Activated CD4-positive, alpha-beta T cell treated with anti-CD3 and anti-CD28 coated beads, Interleukin-2, amount 10 ng/mL, durations not matched to agents 24 days and 14 days (primary cell): ENCODE measurements at places on chromosomes 2 and 18.

- DNase-seq, result no peak
Observed at GRCh38 chr2:158213773-158214172, 112.1 kb downstream of the UPP2 start.

GRCh38 chr18:582465-582864, 2.3 kb downstream of the CETN1 start:
- DNase-seq, result no peak

- DNase-seq, result no peak
Observed at GRCh38 chr2:68157002-68157401, 686 bp upstream of the PNO1 start.

DNA sequence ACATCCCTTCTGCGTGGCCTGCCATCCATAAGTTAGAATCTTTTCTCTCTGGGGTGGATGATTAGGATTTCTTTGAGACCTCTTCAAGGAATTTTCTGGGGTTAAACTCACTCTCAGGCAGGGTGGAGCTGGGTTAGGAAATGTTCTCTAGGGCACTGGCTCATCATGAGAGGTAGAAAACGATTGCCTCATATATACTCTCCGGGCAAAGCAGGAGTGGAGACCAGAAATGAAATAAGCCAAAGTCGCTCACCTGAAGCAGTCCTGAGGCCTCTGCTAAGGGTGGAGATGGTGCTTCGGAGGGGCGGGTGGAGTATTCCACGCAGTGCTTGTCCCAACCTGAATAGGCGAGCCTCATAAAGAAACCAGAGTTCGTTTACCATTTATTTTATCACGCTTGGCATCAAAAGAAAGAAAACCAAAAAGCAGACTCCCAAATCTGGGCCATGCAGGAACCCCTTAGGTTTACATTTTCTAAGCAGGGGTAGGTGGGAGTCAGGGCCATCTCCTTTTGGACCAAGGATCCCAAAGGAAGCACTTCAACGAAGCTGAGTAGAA, 249.3 kb upstream of the MEIS1 start:
- no peak for DNase-seq

GRCh38 chr18:7635948-7636347, 68.8 kb downstream of the PTPRM start:
- DNase-seq, result no peak

DNA sequence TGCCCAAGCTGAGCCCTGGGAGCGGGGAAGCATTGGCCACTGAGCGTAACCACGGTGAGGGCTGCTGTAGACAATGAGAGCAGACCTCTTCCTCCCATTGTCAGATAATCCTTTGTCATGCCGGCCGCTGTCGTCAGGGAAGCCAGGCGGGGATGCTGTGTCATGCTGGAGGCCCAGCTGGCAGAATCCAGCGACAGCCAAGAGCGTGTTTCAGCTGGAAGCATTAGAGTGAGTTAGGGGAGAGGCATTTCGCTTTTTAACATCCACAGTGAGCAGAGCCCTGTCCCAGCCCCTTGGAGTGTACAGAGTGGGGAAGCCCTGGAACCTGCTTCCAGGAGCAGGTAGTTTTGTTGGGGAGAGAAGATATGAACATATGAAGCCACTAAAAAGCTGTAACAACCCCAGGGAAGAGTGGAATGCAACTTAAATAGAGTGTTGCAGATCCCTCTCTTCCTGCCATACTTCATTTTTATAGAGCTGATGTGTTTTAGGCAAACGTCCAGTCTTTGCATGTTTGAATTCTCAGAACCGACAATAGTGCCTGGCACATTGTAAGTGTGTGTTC, 7.0 kb downstream of the CTIF start:
- DNase-seq, result no peak

DNA sequence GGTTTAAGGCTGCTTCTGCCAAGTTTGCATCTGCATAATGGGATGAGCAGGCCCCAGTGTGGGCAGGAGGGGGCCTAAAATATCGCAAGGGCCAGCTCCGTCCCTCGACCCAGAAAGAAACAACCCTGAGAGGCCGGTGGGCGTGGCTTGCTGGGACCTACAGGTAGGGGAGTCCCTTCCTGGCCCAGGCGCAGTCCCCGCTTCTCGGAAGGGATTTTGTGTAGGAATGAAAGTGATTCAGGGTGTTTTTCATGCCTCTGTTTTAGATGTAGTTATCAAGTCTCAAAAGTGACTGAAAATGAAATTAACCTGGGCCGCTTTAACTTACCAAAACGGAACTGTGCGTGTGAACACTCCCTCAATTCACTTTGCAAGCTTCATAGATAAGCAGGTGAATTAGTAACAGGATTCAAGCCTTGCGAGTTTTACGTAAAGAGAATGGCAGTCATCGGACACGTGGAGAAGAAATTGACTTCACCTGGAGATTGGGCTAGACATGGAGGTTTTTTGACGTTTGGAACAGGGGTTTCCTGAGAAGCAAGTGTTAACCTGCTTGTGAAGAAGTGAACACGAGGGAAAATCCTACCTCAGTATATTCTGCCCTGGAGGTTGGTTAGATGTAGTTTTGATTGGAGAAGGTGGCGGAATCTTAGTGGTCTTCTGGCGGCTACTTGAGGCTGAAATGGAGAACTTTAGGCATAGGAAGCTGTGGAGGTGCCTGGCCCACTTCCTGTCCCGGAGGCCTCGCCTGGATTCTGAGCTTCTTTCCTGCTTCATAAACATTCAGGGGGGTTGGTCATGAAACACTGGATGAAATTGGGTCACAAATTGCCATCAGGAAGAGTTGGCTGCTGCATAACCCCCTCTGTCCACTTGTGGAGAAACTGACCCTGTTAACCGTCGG, 1.7 kb downstream of the NCK2 start:
- peak; percentile 95 for DNase-seq

GRCh38 chr2:119180892-119181291, 22.3 kb upstream of the C1QL2 start:
- DNase-seq, result no peak

- DNase-seq, result peak; percentile 85
Observed at GRCh38 chr2:105796131-105796638, 51.5 kb downstream of the NCK2 start.

DNA sequence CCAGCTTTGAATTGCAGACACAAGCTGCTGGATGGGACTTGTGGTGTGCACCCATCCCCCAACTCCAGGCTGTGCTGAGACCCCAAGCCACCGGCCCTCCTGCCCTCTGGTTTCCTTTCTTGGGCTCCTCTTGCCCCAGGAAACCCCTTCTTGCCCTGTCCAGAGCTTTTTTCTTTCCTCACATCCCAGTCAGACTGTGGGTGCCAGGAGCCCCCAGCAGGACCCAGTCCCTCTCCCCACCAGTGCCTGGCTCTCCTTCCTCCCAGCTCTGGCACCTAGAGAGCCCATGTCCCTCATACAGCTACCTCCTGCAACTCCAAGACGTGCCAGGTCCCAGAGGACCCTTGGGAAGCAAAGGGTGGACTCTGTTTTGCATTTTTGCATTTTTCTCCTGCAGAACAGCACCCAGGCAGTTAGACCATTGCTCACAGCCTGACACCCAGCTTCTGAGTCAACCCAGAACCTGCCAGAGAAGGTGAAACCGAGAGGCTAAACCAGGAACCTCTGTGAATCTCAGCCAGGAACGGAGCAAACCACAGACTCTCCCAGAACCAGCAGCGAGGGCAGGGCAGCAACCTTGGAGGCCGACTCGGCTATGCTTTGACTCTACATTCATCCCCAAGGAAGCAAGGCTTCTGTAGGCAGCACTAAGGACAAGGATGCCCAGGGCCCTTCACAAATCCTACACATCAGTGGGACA, 221.1 kb downstream of the ANAPC1 start:
- peak; percentile 79 for DNase-seq

GRCh38 chr2:164621764-164622105, 453 bp upstream of the GRB14 start:
- DNase-seq, result no peak

- DNase-seq, result no peak
Observed at GRCh38 chr18:48621240-48621639, 82.4 kb downstream of the CTIF start.

- no peak for DNase-seq
Observed at GRCh38 chr2:180276733-180277132, 269.6 kb upstream of the CWC22 start.
